CD4-positive, alpha-beta T cell treated with Interleukin-10 for 1 hour (primary cell): ENCODE measurements at places on chromosomes 6 and 20.

DNA sequence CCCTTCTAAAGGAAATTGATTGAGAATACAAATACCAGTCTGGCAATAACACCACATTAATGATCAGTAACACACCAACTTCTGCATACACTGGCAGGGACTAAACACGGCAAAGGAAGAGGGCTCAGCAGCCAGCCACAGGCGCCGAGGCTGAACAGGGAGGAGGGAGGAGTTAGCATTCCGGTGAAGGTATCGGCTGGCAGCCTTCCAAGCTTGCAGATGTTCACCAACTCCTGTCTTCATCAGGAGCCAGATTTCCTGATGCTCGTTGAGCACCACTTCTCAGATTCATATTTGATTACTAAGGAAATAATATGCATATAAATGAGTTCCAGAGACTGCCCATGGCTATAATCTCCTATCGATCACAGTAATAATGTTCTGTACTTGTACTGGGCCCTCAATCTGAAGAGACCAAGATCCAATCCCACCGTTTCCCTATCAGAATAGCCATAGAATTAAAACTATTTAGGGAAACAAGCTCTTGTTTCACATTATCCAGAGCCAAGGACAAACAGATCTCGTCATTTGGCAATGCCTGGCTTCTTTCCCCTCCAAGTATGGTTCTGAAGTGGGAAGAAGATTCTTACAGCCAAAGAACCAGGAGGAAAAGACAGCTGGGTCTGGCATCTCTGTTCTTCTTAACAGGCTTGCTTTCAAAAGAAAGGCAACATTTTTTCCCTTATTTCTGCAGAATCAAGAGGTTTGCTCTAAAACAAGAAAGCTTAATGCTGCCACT, 42.2 kb downstream of the GFOD1 start:
- no peak for DNase-seq

DNA sequence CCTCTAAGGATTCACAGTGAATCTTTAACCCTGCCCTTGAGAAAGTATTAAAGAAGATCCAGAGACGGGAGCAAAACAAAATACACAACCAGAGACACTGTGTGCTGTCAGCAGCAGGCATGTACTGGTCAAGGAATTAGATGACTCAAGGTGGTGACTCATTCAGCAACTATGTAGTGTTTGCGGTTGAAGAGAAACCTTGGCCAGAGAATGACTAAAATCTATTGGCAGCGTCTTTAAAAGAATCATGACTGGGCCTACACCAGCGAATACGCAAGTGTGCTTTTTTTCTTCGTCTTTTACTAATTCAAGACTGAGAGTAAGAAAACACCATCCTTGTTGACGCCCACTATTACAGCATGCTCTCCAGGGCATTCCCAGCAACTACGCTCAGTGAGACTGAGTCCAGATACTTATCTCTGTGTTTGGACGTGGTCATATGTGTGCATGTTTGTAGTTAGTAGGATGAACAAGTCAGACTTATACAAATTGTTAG, 72.4 kb upstream of the BACH2 start:
- DNase-seq: peak; percentile 29

GRCh38 chr6:121309768-121310469, 24.4 kb downstream of the TBC1D32 start:
- DNase-seq: no peak

GRCh38 chr20:43190332-43190953, 737 bp upstream of the PTPRT start:
- DNase-seq: no peak

- DNase-seq: no peak
Measured at GRCh38 chr6:100305209-100305869, 159.4 kb downstream of the SIM1 start.

- no peak for DNase-seq
Measured at GRCh38 chr20:36107881-36108280, 46.7 kb upstream of the EPB41L1 start.

DNA sequence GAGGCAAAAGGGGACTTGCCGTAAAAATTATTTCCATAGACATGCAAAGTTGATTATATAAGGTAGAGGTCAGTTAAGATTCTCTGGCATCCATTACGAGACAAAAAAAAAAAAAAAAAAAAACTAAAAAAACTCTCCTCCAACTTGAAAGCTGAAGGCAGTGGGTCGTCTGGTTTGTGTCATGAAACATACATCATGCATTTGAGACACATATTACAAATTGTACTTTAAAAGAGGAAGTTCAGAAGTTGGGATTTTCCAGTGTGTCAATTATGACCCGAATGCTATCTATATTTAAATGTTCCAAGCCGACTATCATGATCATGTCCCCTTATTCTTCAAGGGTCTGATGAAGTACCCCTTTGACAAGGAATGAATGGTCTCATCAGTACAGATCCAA, 125.1 kb downstream of the ZNF217 start:
- DNase-seq: no peak

GRCh38 chr6:5537967-5538366, 276.7 kb downstream of the FARS2 start:
- DNase-seq: no peak

DNA sequence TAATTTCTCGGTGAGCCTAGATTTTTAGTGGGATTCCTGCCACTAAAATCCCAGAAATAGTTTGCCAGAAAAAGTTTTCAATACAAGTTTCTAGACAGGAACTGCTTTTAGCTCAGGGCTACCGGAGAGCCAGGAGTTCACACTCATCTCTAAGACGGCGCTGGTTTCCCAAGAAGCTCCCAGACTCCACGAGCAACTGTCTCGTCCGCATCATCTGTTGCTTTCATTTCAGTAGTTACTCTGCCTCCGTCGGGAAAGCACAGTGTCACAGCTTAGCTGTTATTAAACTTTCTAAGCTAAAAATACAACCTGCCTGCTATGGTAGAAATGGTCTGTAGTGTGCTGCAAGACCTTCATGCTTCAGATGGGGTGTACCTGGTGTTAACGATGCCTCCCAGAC, 197.3 kb upstream of the SNX9 start:
- no peak for DNase-seq

DNA sequence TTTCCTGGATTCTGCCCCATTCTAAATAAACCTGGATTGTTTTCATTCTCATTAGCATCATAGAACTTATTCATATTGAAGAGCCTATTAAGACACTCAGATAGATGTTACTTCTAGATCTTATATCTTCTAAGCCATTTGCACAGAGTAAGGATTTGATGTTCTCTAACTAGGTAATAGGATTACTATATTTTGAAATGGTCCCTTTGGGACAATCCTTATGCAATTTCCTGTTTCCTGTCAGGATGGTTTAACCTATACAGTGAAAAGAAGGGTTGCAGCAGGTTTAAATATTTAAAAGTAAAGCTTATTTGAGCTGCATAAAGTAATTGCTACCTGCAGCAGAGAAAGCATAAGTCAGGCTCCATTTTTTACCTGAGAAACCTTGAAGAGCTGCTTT, 860.1 kb downstream of the TFAP2A start:
- DNase-seq: no peak

DNA sequence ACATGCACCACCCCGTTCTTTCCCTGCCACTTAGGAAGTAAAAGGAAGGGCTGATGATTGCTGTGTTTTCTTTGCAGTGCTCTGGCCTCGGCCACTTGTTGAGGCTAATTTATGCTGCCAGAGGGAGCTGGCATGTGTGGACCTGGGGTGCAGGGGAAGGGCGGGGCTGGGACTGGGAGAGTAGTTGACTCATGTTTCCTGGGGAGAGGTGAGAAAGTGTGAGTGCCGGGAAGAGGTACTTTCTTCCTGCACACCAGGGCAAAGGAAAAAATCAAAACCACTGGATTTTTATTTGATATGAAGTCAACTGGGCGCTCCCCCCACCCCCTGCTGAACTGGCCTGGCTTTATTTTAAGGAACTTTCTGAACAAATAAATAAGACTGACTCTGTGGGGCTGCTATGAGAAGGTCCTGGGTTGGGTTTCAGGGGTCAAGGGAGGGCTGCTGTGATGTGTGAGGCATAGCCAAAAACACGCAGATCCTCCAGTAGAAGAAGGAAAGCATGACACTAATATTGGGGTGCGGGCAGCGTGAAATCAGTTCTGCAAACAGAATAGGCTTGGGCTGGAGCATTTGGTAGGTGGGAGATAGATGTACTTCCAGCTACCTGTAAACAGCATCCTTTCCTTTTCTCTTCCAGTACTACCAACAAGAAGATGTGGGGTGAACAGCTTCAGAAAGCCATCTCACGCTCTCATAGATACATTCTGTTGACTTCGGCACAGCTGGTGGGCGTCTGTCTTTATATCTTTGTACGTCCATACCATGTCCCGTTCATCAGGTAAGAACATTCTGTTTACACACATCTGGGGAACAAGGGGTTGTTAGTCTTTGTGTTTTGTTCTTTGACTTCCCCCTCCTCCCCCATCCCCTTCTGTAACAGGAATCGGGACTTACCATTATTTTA, 87.5 kb downstream of the SYNJ2 start:
- no peak for DNase-seq

- no peak for DNase-seq
Measured at GRCh38 chr20:25191689-25192088, 3.8 kb upstream of the ENTPD6 start.

- no peak for DNase-seq
Measured at GRCh38 chr6:158338311-158339112, 26.2 kb downstream of the TULP4 start.

GRCh38 chr20:63934271-63935068, 21.7 kb downstream of the UCKL1 start:
- no peak for DNase-seq

DNA sequence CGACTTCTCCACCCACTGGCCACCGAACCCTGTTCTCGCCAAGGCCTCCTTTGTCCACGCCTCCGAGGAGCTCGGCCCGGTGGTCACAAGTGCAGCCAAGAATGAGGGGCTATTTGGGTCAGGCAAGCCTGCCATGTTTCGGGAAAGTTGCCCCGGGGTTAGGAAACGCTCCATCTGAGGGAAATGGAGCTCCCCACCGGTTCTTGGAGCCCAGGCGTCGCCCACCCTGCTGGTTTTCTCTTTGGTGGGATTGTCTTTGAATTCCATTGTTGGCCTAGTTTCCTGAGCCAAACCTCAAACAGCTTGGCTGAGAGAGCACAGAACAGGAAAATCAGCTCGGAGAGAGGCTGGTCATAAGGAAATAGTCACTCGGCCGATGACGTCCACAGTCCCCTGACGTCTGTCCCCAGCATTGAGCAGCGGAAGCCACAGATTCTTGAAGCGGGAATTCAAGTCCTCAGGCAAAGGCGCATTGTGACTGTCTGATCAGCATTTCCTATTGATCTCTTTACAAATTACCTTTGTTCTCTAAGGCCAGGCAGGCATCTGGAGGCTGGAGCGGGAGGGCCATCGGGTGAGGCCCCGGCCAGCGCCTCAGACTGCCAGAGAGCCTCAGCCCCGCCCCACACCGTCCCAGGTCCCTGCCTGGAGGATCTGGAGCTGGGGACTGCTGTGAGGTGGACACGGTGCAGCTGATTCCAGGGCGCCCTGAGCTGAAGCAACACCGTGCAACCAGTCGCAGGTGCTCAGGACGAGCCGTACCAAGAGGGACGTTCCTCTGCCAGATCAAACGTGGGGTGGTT, 138.6 kb downstream of the DLL1 start:
- no peak for DNase-seq

DNA sequence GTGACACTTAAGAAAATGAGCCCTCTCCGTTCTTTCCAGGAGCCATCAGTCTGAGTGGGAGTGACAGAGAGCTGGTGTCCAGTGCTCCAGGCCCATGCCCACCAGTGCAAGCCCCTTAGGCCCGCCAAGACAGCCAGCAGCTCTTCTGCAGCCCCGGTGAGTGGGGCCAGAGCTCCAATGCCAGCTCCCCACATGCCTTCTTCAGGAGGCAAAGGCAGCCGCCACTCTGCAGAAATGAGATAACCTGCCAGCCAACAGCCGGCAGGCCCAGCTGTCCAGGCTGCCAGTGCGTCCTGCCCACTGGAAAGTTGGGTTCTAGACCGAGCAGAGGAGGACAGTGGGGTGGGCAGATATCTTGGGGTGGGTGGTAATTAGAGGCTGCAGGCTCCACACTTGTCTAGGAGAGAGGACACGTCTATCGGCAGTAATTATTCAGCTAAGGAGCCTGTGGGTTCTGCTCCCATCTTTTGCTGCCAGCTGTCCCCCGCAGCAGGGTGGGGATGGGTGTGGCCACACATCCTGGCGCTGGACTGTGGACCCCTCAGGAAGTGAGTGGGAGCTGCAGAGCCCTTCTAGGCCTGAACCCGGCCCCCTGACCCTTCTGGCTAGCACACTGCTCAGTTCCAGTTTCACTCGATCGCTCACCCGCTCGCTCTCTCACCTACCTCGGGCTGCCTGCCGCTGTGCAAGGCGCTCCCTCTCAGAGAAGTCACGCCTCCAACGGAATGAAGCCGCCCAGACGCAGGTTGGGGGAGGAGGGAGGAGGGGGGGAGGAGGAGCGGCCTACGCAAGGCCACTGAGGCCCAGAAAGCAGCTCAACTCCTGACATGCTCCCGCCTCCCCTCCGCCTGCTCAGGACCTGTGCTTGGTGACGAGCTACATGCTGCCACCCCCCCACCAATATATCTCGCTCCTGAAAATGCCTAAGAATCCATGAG, 3.6 kb downstream of the GRM4 start:
- peak; percentile 3 for DNase-seq

- no peak for DNase-seq
Measured at GRCh38 chr20:22403632-22404361, 180.6 kb downstream of the FOXA2 start.

GRCh38 chr6:31446481-31446880, 43.1 kb downstream of the MICA start:
- no peak for DNase-seq

DNA sequence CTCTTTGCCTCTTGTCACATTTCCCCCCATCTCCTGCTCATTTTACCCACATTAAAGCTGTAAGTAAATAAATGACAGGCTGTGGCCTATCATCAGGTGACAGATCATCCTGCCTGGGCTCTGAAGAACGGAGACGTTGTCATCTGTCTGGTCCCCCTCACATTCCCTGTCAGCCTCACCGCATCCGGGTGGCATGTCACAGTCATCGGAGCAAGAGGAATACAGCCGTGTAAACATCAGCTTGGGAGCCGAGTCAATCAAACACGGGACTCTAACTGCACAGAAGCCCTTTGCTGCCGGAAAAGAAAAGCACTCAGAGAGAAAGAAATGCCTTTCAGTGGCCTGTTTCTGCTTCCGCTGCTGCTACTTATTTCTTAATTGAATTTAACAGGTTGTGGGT, 371.9 kb upstream of the ID4 start:
- no peak for DNase-seq

DNA sequence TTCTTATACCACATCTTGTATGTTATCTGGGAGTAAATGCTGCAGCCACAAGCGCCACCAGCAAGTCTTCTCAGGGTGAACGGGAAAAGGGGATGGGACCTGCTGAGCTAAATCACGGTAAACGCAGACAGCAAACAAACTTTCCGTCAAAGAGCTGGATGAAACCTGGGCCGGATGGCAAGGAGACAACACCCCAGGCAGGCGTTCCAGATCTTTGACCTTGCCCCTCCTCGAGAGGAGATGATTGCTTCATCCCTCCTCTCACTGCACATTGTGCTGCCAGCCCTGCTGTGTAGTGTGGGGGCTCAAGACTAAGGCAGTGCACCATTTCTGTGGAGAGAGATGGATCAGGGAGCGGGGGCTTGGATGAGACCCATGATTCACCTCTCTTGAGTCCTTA, 9.8 kb downstream of the RAET1E start:
- no peak for DNase-seq

- DNase-seq: peak; percentile 92
Measured at GRCh38 chr6:36962874-36963273, 8.3 kb downstream of the PI16 start.

GRCh38 chr6:55011034-55011433, 163.3 kb upstream of the HCRTR2 start:
- no peak for DNase-seq

- no peak for DNase-seq
Measured at GRCh38 chr6:11607383-11607782, 69.8 kb downstream of the TMEM170B start.

GRCh38 chr20:12053353-12053752, 135.7 kb downstream of the BTBD3 start:
- no peak for DNase-seq

- DNase-seq: no peak
Measured at GRCh38 chr20:5511505-5511904, 194.8 kb upstream of the PROKR2 start.
